ENCODE measurements at places on chromosomes 2 and 18. TPM values are rescaled to one million over a fixed set of nuclear protein-coding genes. Genes with fewer than 3 reads are reported as not detected.

DNA sequence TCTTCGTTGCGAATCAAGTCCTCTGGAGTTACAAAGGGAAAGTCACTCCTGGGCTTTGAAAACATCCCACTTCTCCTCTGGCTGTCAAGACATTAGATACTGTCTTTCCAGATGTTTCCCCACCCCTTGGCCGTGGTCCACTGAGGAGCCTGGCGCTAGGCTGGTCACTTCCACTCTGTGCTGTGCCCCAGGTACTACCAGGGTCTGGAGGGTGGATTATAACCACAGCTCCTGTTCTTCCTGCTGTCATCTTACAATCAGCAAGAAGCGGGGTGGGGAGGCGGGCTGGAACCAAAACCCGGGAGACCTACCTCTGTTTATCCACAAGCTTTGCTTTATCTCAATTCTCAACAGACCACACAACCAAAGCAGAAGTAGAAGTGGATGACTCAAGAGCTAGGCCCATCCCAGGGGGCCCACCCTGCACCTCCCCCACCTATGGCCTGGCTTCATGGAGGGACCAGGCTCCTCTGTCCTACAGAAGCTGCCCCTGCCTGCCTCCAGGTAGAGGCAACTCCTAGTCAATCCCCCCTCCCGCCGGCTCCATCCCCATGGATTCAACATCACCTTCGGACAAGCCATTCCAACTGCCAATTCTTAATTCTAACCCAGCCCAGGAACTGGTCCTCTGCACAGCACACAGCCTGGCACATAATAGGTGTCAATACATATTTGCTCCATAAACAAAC is 17.8 kb downstream of the SMAD7 start:
- DNase-seq, result no peak

GRCh38 chr2:47043142-47043890 is 111.8 kb downstream of the STPG4 start:
- DNase-seq, result peak; percentile 78

GRCh38 chr2:215597577-215597976 is 161.7 kb upstream of the FN1 start:
- DNase-seq, result no peak

DNA sequence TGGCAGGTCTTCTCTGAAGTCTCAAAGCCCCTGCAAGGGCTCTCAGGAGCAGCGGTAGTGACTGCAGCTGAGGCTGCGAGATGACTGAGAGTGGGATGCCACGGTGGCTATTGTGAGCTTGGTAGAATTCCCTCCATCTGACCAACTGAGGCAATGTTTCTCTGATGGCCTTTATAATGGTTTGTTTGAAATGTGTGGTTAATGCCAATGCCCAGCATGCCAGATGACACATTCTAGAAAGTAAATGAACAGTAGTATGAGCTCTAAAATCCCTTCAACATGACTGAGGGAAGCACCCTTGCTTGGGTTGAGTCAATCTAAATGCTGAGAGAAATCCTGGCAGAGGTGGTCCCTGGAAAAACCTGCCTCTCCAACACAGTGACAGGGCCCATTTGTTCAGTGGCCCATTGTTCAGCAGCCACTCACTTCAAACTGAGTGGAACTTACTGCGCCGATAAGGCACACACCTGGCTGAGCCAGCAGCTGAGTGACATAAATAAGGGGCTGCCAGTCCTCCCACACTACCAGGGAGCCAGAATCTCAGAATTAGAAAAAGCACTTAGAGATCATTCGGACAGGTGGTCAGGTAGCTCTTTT is 31.7 kb downstream of the SULT1C2 start:
- DNase-seq, result no peak

DNA sequence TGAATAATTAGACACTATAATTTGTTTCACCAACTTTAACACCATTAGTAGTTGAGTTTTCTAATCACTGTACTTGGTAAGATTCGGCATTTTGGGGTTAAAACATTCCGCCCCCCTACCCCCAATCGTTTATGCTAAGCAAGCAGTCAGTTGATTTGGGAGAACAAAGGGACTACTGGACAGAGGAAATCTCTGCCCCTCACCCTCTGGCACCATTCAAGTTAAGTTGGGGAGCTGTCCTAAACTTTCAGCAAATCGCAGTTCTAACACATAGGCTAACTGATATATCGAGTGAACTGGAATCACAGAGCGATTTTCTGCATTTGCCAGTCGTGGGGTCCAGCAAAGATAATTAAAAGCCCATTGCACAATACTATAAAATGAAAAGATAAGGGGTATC is 5.6 kb downstream of the KLF7 start:
- no peak for DNase-seq

DNA sequence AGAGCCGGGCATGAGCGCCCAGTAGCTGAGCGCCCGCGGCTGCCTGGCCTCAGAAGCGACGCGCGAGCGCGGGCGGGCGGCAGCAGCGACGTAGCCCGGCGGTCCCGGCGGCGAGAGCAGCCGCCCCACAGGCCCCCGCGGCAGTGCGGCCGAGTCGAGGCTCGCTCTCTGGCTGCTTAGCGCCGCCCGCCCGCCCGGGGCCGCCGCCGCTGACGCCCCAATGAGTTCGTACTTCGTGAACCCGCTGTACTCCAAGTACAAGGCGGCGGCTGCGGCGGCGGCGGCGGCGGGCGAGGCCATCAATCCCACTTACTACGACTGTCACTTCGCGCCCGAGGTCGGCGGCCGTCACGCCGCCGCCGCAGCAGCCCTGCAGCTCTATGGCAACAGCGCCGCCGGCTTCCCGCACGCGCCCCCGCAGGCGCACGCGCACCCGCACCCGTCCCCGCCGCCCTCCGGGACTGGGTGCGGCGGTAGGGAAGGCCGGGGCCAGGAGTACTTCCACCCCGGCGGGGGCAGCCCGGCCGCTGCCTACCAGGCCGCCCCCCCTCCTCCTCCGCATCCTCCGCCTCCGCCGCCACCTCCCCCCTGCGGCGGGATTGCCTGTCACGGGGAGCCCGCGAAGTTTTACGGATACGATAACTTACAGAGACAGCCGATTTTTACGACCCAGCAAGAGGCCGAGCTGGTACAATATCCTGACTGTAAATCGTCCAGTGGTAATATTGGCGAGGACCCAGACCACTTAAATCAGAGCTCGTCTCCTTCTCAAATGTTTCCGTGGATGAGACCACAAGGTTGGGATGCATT is 847 bp downstream of the HOXD8 start:
- DNase-seq, result no peak

GRCh38 chr18:36934884-36935283 is 106.0 kb downstream of the KIAA1328 start:
- DNase-seq, result no peak

- no peak for DNase-seq
These were observed 30.3 kb downstream of the TFCP2L1 start for GRCh38 chr2:121254748-121255147.

DNA sequence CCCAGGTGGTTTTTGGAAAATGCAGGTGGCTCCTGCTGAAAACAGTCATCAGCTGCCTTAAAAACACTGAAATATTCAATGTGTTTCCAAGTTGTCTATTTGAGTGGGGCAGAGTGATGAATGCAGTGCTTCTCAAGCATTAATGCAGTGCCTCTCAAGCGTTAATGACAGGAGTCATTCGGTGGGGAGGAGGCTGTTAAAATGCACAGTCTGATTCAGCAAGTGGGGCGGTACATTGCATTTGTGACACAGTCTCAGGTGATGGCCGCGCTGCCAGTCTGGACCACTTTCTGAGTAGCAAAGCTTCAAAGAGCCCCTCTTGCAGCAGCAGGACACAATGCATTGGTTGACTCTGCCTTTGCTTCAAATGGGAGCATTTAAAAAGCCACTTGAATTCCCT is 231.4 kb upstream of the RGPD4 start:
- DNase-seq, result no peak

DNA sequence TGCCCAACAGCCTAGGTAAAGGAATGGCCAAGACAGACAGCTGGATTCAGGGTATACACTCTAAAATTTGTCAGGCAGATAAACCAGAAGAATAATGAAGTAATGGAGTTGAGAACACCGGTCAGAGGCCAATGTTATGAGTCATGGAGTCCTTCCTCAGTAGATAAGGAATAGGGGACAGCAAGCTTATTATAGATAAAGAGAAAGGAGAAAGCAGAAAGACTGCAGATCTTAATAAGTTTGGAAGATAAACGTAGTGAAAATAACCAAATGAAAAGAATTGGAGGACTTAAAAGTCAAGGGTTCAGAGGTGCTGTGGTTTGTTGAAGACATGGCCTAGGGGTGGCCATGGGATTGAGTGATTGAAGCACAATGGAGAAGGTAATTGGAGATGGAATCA is 63.5 kb upstream of the NFE2L2 start:
- no peak for DNase-seq

DNA sequence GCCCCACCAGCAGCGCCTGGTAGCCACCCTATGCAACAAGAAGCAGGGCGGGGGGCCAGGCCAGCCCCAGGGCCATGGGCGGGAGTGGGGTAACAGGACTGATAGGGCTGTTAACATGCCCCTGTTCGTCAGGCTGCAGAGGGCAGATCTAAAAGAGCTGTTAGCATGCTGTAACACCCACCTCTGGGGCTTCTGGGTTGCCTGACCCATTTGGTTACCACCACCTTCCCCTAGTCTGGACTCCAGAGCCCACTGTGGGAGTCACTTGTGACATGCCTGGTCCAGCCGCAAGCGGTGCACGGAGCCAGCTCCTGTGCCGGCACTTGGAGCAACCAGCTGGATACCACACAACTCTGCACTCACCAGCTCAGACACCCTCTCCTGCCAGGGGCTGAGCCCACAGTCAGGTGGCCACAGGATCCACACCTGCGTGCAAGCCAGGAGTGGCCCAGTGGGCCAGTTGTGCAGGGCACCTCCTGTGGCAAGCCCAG is 2.1 kb downstream of the METTL8 start:
- peak; percentile 11 for DNase-seq

DNA sequence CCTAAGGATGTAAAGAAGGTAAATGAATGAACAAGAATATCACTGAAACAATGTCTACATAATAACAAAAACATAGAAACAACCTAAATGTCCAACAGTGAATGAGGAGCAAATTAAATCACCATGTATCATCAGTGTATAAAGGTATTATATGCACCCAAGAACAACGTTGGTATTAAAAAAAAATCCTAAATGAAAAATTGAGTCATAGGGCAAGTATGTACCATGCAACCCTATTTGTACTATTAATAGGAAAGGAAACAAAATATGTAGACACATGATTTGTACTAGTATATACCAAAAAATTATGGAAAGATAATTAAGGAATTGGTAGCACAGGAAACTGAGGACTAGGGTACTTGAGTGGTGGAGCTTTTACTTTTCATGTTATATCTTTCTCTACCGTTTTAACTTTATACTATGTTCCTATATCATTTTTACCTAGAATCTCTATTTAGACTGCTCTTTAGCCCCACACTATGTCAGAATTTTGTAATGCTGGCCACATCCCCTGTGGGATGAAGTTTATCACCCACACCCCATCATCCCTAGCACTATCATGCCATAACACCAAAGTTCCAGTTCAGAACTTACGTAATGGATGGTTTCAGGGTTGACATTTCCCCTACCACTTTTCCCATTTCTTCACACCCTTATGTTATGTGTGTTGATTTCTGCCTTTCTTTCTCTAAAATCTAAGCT is 25.6 kb downstream of the IKZF2 start:
- DNase-seq, result no peak

DNA sequence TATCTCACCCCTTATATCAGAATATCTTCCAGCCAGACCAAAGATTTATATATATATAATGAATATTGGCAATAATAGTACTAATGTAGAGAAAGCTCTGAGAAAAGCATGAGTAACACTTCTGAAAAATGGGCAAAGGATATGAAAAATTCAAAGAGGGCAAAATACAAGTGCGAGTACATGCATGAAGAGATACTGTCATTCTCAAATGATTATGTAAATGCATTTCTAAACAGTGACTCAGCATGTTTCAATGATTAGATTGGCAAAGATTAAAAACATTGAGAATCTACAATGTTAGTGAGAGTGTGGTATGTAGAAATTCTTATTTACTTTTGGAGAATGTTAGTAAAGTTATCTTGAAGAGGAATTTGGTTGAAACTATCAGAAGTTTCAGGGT is 118.3 kb upstream of the NEDD4L start:
- DNase-seq, result no peak

GRCh38 chr2:126637386-126637785 is 18.6 kb upstream of the GYPC start:
- no peak for DNase-seq

DNA sequence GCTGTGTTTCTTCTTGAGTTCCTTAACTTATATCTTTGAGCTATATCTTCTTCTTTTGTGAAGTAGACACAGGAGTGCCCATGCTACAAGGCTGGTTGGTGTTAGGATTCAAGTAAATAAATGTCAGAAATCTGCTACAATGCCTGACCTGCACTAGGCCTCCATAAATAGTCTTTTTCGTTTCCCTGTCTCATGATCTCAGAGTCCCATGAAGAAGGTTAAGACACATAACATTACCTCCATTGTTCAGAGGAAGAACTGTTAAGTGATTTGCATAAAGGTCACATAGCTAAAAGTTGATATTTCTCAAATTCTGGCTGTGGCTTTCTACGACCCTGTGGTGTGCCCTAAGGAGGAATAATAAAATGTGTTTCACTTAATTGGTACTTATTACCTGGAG is 228.4 kb downstream of the KCNS3 start:
- DNase-seq, result no peak

GRCh38 chr2:119495948-119496347 is 28.3 kb downstream of the SCTR start:
- no peak for DNase-seq

- no peak for DNase-seq
These were observed 503.9 kb downstream of the PID1 start for GRCh38 chr2:228767196-228767595.

DNA sequence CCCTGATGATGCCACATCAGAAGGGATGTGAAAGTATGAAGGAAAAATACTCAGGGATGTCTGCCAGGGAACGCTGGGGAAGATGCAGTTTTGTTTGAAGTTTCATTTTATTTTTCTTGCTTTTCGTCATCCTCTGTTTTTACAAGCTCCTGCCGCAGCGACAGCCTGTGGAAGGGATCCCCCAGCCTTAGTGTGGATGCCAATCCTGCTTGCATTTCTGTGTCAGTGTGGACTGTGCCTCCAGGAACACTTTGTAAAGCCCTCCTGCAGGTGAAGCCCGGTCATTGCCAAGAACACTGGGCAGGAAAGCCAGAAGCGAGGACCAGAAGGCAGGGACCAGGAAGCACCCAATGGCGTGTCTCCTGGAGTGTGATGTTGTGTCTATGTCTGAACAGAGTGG is 234.3 kb downstream of the SEPTIN10 start:
- DNase-seq, result no peak

GRCh38 chr2:105889046-105889445 is 144.3 kb downstream of the NCK2 start:
- DNase-seq, result peak; percentile 58

The SNRNP27 gene
- polyA plus RNA-seq, result 56.7 TPM

The MREG gene
- 0.51 TPM for polyA plus RNA-seq

The DNAH6 gene
- 0.07 TPM for polyA plus RNA-seq

The ACOXL gene
- not detected for polyA plus RNA-seq

The CPLX4 gene
- polyA plus RNA-seq, result not detected

The KCNE4 gene
- polyA plus RNA-seq, result 2.4 TPM

The CHST9 gene
- polyA plus RNA-seq, result 2.9 TPM

The SCN3A gene
- 2.5 TPM for polyA plus RNA-seq

The ORMDL1 gene
- polyA plus RNA-seq, result 34.7 TPM

Data from heart right ventricle (tissue), 16 donors.